Kasumi-1 (cell line): ENCODE measurements at places on chromosomes 2 and 18.

DNA sequence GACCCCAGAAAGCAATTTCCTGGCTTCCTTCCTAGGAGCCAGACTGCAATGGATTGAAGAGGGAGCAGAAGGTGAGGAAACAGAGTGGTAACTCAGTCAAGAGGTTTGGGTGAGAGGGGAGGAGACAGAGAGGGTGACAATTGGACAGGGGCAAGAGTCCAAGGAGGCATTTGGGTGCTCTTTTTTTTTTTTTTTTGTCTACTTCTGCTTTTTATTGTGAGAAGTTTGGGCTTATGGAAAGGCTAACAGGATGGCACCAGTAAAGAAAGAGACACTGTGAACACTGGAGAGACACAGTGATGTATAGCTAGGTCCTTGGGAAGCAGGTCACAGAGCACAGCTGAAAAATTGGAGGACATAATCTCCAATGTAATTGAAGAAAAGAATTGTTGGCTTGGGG lies 25.0 kb downstream of the CYBRD1 start:
- DNase-seq, result peak; percentile 40

- peak; percentile 31 for DNase-seq
Observed at GRCh38 chr2:96962567-96963203, 23.7 kb downstream of the FAM178B start.

GRCh38 chr18:47254341-47254939 lies 3.0 kb upstream of the SKOR2 start:
- peak; percentile 35 for DNase-seq

- DNase-seq, result no peak
Observed at GRCh38 chr2:202051499-202052161, 18.0 kb downstream of the FZD7 start.

GRCh38 chr2:68171684-68172083 lies 14.0 kb downstream of the PNO1 start:
- DNase-seq, result no peak

DNA sequence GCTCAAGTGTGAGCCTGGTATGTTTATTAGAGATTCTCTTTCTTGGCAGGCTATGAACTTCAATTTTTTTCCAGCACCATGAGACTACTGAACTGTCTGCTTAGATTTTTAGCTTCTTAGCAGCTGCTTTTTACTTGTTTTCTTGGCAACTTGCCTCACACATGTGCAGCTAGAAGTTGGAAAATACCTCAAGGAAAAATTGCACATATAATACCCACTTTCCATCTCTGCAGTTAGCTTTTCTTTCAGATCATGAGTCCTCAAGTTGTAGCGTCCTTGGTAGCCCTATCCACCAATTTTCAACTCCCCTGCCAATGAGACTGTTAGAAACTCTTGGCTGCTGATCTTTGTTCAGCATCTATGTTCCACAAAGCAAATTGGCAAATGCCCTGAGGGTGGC lies 302.1 kb downstream of the HRH4 start:
- DNase-seq, result no peak

DNA sequence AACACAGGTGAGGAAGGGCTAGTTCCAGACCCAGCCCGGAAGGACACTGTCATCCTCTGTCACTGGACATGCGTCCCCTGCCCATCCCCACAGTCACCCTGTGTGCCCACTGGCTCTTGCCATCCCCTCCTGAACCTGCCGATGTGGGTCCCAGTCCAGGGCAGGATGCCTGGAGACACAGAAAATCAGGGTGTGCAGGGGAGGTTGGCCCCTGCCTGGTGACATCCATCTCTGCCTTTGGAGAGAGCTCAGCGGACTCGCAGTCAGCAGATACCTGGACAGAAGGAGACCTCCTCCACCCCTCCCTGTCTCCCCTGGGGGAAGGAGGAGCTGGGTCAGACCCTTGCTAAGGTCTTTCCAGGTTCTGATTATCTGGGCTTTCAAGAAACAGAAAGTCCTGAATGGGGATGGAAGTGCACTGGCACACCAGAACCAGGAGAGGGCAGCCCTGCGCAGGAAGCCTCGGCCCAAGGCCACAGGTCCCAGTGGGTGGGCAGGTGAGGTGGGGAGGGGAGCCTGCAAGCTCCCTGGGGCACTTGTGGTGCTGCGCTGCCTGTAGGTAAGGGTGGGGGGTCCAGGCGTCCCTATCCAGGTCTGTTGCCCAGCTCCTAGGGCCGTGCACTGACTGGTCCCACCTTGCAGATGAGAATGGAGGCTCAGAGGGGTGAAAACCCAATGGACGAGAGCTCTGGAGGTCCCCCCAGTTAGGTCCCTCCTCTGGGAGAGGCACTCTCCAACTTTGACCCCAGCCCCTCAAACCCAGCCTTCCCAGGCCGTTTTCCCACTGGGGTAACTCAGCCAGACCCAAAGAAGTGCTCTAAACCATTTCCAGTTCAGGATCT lies 9.7 kb upstream of the OTOS start:
- peak; percentile 17 for DNase-seq

- no peak for DNase-seq
Observed at GRCh38 chr2:24046599-24046929, 627 bp downstream of the WDCP start.

DNA sequence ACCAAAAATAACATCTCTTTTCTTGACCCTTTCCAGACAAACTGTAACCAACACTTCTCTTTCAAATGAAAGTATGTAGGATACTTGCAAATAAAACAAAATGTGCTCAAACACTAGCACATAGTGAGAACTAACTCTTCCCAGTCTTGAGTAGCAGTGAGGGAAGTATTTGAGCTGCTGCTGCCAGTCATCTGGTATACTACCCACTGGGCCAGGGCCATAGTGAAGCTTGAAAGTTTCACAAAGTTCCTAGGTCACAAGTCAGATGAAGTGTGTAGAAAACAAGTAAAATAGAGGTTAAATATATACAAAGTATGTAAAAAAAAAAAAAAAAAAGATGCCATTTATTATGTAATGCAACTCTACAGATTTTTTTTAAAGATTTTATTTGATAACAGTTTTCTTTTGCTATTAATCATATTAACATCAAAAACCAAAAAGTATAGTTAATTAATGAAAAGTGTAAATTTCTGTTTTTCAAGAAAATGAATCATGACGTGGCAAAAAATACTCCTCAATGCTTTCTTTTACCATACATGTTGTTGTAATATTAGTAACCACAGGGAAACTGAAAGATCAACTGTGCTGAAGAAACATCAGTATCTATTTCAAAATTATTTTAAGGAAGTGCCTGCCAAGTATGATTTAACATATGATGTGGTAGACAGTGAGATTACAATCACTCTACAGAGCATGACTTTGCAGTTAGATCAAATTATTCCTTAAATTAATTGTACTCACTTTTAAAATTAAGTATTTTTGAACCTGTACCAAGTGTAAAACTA lies 21.6 kb upstream of the TRIB2 start:
- DNase-seq, result peak; percentile 17

DNA sequence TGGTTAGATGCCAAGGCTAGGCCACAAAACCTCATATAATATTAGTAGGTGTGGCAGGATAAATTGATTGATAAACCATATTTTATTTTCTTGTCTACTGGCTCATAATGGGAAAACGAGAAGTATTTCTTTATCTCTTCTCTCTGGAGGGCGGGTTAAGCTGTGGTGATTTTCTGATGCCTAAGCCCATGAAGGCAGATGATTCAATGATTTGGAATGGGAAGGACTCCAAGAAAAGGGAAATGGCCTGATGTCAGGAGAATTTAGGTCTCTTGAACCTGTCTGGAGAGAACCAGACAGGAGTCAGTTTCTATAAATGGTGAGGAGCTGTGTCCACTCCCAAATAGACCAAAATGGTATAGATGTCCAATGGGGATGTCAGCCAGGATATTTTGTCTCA lies 18.7 kb upstream of the MAP4K3 start:
- DNase-seq, result no peak

GRCh38 chr18:78557371-78557770 lies 422.2 kb upstream of the SALL3 start:
- no peak for DNase-seq

DNA sequence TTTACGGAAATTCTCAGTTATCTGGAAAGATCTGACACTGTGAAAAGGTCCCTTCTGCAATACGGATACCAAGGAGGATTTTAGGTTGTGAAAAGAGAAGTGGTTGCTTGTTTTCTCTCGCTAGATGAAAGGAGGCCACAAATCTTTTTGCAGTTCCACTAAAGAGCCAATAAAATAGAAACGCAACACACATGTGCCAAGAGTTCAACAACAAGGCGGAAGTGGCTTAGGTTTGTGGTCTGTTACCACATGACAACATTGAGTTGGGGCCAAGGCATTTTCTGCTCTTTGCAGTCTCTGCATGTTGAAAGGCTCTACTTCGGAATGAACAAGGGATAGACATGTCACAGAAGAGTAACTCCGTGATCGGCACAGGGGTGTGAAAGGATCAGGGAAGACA lies 115.7 kb upstream of the OSR1 start:
- peak; percentile 80 for DNase-seq

DNA sequence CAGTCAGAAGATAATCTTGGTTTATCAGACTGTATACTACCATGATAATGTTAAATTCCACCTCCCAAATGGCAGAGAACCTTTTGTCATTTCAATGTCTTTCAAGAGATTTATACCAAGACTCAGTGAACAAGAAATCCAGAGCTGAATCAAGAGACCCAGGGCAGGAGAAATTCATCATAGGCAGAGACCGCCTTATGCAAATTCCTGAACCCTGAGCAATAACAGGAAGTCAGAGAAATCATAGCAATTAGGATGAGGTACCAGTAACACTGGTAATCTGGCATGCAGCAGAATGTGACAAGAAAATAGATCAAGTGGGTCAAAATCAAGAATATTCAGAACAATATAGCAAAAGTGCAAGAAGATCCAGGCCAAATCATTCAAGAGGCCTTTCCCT lies 412.4 kb upstream of the LRATD1 start:
- DNase-seq, result no peak

DNA sequence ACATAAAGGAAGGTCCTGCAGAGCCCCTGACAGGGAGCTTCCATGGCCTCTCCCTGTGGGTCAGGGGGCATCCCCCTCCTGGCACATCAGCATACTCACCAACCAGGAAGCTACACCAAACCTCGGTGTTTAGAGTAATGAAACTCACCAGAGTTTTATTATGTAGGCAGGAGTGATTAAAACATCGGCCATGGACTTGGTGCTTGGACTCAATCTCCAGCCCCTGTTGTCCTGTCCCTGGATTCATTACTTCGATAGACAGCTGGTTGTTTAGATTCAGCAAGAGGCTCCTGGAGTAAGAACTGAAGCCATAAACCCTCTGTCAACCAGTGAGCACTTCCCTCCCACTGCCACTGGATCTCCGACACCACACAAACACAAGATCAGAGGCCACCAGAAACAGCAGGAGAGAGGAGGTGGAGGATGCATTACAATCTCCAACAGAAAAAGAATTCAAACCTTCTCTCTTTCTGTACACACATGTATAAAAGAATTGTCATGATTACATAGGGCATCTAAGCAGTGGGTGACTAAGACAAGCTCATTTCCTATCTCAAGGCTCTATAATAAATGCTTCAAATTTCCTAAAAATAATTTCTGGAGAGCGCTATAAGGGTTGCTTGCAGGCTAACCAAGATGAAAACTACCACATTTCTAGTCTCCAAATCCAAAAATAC lies 27.2 kb downstream of the TBC1D8 start:
- DNase-seq, result no peak

DNA sequence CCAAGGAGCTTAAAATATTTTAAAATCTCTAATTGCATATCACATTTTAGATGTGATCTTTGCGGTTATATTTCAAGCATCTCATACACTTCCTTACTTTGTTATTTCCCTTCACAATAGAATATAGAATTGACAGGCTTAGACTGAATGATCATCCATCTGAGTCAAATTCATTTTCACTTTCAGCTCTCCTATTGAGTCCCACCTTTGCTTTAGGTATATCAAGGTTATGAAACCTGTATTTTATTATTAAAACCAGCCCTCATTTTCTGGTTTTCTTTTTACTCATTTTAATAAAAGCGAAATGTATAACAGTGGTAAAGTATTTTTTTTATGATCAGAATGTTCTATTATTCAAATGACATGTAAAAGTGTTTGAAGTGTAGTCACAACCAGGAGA lies 162.9 kb upstream of the KYNU start:
- no peak for DNase-seq

DNA sequence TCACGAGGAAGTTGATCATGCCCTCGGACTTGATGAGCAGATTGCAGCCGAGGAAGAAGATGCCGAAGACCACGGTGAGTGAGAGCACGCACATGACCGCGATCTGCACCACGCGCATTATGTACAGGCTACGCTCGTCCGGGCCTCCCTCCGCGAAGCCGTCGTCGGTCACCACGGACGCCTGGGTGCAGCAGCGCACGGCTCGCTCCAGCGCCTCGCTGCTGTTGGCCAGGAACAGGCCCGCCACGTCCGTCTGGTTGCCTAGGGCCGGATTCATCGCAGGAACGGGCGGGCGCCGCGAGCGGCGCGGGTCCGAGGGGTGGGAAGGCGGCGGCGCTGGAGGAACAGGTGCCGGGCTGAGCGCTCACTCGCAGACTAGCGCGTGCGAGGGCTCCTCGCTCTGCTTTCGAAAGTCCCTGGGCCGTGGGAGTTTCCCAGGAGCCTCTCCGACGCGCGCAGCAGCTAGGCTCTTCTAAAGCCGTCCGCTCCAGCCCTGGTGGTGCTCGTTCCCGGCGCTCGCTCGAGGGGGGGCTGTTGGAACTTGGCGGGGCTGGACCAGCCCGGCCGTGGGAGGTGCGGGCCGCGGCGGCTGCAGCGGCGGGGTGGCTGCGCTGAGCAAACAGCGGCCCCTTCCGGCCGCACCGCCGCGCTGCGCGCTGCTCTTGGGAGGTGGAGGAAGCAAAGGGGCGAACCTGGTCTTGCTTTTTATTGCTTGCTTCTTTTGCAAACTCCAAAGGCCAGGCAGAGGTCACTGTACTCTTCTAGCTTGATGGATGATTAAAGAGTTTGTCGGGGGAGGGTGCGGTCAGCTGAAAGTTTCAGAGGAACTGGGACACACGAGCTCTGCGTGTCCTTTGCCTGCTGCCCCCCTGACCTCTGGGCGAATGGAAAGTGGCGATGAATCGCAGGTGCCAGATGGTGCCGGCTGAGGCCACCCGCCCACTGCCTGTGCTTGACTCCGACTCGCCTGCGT lies at the start of gene RPRM:
TSS of gene RPRM (minus strand) at position 474 of the 973 bp plus-strand sequence. CDS start at position 277, 197 bp downstream.
- DNase-seq, result peak; percentile 45

- DNase-seq, result no peak
Observed at GRCh38 chr2:66239655-66240054, 195.3 kb upstream of the MEIS1 start.

- no peak for DNase-seq
Observed at GRCh38 chr2:45586600-45586999, 24.5 kb downstream of the SRBD1 start.
